PC-3 (cell line): ENCODE measurements at places on chromosomes 5 and 9.

DNA sequence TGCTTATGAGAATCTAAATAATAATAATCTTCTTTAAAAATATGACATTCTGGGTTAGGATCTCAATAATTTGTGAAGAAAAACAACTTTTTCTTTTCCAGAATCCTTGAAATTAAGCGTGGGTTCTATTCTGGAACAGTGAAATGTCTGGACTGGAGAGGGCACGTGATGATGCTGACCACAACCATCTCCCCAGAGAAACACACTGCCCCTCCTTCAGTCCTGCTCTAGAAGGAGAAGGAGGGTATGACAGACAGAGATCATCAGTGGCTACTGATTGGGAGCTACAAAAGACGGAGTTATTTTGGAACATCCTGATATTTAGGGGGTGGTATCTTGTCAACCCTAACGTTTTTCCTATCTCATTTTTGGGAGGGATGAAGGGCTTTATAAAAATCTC lies 40.2 kb downstream of the MEF2C start:
- DNase-seq, result no peak

DNA sequence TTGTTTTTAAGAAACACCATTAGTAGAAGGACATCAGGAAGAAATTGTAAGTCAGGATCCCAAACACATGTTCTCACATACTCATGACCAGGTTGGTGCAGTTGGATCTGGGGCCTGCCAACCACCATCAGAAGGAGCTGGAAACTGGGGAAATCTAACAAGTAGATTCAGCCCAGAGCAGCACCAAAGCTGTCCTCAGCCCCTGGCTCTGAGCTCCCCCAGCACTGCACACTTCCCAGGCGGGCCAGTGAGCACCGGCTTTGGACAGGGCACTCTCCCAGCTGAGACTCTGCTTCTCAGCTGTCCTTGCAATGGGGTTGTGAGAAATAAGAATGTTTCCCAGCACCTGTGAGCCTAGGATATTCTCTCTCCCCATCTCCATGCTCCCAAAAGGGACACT lies 162.5 kb downstream of the PAX5 start:
- no peak for DNase-seq

- peak; percentile 4 for DNase-seq
These were observed 411 bp upstream of the NDUFS4 start for GRCh38 chr5:53560028-53560427.

GRCh38 chr9:131310833-131311554 lies 21.5 kb downstream of the PLPP7 start:
- DNase-seq, result peak; percentile 1

DNA sequence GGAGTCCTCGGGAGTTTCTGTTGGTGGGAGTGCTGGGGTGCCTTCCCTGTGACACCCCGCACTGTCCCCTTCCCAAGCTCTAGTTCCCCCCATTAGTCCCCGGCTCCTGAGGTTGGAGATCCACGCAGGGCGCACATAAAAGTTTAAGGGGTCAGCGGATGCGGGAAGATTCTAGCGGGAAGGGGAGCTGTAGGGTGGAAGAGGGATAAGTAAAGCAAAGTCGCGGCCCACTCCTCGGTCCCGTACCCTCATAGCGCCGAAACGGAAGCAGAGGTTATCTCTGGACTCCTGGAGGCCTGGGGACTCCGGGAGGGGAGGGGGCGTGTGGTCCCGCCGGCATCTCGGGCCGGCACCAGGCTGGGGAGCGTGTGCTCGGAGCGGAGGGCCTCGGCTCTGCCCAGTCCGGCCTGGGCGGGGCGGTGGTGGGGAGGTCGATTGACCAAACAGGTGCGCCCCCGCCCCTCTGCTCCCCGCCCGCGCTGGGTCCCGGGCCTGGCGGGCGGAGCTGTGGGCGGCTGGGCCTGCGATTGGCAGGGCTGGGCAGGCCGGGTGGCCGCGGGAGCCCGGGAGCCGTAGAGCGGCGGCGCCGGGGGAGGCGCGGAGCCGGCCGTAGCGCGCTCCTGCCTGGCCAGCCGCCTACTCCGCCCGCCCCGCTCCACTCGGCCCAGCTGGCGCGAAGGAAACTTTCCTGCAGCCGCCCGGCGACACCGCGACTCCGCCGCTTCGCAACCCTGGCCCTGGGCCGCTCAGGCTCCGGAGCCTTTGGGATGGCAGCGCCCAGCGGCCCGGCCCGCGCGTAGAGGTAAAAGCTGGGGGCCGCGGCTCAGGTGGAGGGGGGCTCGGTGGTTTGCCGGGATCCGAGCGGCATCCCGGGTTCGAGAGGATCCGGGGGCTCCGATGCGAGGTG lies 52.2 kb upstream of the DAB2IP start:
- DNase-seq, result peak; percentile 85

DNA sequence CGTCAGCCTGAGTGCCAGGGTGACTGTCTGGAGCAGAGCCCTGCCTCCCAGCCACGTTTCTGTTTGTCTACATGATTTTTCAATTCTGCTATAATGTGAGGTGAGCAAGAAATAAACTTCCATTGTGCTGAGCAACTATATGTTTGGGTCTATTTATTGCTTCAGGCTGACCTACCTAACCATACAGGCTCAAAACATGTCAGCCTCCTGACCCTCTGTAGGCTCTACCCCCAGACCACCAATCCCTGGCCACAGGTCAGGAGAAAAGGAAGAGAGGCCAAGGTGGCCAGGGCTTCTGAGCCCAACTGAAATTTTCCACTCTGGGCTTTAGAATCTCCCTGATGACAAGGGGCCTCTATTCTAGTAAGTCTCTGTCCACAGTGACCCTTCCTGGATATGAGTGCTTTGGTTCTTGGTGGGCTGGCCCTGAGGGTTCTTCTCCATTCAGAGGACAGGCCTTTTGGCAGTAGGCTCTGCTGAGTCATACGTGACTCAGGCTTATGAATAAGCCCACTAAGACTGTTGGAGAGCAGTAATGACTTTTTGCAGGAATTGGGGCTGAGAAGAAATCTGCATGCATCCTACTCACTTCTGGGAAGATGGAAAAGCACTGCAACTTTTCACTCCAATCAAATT lies 117.2 kb upstream of the TBCA start:
- peak; percentile 97 for DNase-seq
